SJCRH30 (cell line): ENCODE measurements at places on chromosomes 6 and 20.

DNA sequence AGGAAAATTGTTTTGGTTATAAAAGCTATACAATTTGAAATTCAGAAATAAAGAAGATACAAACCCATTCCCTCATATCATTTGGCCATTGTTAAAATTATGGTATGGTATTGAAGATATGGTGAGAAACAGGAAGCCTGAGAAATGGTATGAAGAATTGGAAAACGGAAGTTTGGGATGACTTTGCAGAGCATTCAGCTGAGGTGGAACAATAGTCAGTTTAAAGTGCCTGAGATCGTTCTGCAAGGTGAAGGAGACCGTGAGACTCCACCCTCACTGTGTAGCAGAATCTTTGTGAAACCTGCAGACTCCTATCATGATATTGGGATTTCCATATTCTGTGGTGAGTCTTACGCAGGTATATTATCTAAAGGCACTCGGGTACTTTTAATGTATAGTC is 97.3 kb downstream of the ADGRB3 start:
- no peak for DNase-seq

- no peak for DNase-seq
Observed at GRCh38 chr6:54970337-54970736, 123.8 kb downstream of the FAM83B start.

- no peak for DNase-seq
Observed at GRCh38 chr20:1933465-1933870, 38.3 kb downstream of the SIRPA start.

DNA sequence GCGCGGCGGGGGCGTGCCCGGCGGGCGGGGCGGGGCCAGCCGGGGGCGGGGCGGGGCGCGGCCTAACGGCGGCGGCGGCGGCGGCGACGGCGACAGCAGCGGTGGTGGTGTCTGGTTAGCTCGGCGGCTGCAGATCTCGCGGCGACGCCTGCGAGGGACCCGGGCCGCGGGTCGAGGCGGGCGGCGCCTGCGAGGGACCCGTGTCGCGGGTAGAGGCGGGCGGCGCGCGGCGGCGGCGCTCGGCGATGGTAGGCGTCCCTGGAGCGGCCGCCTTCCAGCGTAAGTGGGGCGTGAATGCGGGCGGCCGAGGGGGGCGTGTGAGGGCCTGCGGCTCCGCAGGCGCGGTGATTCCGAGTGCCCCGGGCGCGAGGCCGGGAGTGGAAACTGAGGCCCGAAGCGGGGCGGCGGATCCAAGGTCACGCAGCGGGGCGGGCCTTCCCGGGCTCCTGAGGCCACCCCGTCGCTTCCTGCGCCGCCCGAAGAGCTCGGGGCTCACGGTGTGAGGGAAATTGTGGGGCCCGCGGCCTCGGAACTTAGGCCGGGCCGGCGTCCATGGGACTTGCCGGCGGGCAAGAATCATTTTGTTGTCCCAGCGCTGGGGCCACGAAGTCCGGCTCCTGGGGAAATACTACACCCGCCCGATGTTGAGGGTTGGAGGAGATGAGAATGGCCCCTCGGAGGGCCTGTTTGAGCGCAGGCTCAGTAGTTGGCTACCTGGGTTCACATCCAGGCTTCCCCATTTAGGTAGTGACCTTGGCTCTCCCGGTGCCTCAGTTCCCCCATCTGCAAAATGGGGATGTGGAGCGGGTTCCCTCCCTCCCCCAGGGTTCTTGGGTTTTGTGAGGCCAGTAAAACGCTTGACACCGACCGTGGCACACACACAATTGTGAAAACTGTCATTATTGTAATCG is at the start of gene CBFA2T2:
Gene CBFA2T2 (plus strand): TSS at position 74 of the 911 bp plus-strand sequence. CDS start 172 bp downstream, at position 246.
- DNase-seq, result no peak

DNA sequence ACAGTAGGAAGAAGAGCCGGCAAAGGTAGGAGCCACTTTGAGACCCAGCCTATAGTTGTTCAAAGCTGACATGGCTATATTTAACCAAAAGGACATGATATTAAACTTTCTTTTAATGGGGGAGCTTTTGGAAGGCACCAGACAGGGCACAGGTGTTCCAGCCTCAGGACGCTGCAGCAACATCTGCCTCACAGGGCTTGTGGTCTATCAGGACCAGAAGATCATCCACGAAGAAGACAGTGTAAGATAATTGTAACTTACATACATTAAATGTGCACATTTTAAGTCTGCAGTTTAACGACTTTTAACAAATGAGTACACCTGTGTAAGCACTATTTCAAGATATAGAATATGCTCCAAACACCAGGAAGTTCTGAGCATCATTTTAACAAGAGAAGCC is 168.2 kb upstream of the PMEPA1 start:
- no peak for DNase-seq

GRCh38 chr6:33981421-33981820 is 164.5 kb downstream of the GRM4 start:
- no peak for DNase-seq

GRCh38 chr20:7094438-7094997 is 327.0 kb downstream of the BMP2 start:
- peak; percentile 29 for DNase-seq

DNA sequence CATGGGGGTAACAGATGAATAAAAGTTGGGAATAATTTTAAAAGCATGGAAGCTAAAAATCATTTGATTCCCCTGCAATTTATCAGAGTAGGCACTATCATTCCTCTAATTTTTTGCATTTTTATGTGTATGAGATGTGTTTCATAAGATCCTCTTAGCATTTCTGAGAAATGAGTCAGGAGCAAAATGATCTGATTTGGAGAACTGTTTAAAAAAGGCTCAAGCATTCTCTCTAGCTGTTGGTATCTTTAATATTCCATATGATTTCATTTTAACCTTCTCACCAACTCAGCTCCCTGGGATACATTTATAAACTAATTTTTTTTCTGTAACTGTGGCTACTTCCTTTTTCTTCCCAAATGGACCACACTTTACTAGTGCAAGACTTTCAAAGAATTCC is 60.9 kb downstream of the MCHR2 start:
- no peak for DNase-seq

- no peak for DNase-seq
Observed at GRCh38 chr20:46179862-46180261, 61.7 kb downstream of the CD40 start.

- no peak for DNase-seq
Observed at GRCh38 chr6:155253337-155253736, 10.5 kb upstream of the CLDN20 start.

GRCh38 chr20:59688999-59689398 is 84.7 kb downstream of the PHACTR3 start:
- DNase-seq, result no peak

GRCh38 chr6:66128656-66129055 is 421.6 kb upstream of the EYS start:
- no peak for DNase-seq

- DNase-seq, result no peak
Observed at GRCh38 chr6:157808405-157808950, 14.6 kb upstream of the SNX9 start.

DNA sequence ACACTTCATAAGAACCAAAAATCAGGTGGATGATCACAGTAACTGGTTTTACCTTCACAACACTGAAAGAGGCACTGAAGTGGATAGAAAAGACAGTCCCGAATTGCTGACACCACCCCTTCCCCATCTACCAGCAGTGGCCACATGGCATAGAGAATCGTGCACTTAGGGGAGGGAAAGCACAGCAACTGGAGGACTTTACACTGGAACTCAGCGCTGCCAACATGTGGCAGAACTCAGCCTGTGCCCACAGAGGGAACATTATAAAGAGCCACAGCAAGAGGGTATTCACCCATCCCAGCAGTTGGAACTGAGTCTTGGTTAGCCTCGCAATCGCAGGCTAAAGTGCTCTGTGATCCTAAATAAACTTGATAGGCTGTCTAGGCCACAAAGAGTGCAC is 6.5 kb upstream of the KIAA1586 start:
- DNase-seq, result no peak

DNA sequence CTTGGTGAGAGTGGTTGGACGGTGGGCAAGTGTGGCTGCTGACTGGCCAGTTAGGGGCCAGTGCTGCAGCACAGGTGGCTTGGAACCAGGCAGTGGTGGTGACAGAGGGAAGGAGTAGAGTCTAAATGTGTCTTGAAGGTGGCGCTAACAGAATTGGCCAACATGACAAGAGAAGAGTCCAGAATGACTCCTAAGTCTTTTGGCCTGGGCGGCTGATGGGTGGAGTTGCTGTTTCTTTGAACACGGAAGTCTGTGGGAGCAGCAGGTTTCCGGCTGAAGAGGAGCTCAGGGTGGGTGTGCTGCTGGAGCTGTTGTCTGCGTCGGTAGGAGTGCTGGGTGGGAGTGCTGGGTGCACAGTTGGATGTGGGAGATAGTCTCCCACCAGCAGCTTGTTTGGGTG is 10.1 kb downstream of the LSM14B start:
- no peak for DNase-seq

DNA sequence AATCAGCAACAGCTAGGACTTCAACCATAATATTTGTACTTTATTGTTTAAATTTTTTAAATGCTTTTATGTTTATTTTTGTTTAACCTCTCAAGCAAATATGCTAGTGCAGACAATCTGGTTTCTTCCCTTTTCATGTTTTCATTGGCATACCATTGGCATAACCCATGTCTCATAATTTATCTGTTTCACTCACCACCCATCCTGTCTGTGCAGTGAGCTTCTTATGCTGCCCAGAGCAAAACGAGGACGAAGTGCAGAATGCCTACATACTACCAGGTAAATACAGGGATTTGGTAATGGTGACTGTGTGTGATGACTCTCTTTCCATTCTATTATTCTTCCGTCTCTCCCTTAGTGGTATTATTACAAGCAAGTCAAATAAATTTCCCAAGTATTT is 361.4 kb upstream of the KCNQ5 start:
- no peak for DNase-seq

DNA sequence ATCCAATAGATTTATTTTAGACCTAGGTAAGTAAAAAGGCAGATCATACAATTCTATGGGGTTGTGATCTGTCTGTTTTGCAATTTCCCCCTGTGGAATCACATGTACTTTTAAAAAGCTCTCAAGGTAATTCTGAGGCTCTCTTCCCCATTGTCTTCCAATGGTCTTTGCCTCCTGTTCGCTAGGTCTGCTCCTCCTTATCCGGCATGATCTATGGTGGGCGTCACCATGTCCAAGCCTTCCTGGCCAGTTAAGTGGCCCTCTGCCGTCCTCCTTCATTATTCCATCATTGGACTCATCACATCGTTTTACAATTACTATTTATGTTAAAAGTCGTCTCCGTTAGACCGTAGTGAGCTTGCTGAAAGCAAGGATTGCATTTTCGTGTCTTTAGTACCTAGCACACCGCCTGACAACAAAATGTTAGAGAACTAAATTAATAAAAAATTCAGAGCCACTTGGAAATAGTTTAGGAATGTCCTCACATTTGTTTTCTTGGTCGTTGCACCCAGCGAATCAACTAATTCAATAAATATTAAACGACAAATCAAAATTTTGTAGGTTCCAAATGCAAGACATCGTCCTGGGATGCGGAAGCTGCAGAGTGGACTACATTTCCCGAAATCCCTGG is 2.2 kb upstream of the STXBP5 start:
- DNase-seq, result peak; percentile 83

DNA sequence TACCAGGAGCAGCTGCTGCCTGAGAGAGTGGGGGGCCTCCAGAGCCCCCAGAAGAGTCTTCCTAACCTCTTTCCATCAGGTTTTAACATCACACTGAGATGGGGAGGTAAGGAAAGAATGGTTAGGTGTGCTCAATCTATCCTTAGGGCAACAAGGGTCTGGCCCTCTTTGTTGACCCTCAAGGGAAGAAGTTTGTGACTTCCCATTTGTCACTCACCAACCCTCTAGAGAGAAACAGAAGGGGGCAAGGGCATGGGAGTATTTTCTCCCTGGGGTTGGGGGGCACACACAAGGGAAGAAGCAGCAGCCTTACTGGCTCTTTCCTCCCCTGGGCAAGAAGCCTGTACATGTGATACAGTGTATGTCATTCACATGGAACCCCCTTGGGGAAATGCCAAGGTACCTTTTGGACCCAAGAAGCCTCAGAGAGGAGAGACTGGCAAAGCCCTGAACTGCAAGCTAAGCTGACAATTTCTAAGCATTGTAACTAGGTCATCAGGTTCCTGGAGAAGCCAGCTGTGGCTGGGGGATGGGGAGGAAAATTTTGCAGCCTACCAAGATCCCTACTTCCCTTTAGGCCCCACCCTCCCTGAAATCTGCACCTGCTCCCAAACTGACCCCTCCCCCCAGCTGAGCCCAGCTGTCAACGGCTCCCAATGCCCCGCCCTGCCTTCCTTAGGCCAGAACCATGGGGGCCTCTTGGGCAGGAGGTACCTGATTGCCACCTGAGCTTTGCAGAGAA is 14.5 kb downstream of the BCL2L1 start:
- peak; percentile 91 for DNase-seq

DNA sequence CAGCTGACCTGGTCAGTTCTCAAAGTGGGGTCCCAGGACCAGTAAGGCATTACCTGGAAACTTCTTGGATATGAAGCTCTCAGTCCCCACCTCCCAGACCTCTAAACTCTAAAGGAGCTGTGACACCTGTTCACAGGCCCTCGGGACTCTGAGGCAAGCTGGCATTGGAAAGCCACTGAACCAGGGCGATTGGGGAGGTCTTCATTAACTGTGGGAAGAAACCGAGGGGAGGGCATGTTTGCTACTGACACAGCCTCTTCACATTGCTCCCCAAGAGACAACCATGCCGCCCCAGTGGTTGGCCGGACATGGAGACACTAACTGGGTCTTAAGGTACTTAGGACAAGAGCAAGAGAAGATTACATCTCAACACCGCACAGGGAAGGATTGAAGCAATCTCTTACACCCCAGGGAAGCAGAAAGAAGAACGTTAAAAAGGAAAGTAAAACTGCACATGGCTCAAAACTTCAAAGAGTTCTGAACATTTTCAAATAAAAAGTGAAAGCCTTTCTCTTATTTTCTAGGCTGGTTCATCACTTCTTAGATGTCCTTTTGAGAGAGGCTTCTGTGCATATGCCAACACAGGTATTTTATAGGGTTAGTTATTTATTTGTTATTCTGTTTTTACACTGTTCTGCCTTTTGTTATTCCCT is 210.0 kb upstream of the CST7 start:
- no peak for DNase-seq
